ENCODE measurements at places on chromosomes 1 and 21.

DNA sequence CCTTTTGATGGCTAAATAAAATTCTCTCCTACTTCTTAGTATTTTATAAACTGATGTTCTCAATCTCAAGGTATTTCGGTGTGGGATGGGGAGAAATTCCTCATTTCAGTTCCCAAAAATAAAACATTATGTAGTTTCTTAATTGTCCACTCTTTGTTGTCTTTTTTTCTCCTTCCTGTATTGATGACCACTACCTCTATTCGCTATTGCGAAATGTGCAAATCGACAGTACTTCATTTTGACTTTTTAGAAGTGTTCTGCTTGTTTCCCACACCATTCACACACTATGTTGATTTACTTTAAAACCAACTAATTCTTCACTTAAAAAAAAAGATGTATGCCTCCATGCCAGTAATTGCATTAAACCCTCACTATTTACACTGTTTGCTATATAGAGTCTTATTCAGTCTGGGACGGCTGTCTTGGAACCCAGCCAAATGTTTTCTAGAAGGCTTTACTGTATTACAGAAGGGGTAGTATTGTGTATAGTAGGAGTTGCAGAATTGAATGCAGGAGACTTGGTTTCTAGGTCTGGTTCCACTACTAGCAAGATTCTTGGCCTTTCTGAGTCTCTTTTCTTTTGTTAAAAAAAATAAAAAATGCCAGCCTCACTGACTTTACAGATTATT lies 5.6 kb downstream of the RNF2 start:
- no peak for DNase-seq

- no peak for DNase-seq
Measured at GRCh38 chr1:1914971-1915692, at the start of gene CALML6. TSS of gene CALML6 (plus strand) at chr1:1915260. CDS start at chr1:1915281, 21 bp downstream.

DNA sequence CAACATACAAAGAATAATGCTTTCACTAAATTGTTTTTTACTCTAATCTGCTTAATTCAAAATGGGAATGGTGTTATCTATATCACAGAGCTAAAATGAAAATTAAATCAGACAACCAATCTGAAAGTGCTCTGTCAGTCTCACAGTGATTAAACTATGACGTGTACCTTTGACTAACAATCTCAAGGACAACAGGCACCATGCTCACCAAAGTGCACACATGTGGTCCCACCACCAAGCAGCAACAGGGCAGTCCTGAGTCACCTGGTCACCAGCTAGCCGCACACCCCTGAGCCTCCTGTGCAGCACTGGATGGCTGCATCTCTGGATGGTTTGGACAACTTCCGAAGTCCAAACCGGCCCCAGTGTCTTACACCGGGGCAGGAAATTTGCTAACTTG lies 54.5 kb upstream of the NADK start:
- no peak for DNase-seq

DNA sequence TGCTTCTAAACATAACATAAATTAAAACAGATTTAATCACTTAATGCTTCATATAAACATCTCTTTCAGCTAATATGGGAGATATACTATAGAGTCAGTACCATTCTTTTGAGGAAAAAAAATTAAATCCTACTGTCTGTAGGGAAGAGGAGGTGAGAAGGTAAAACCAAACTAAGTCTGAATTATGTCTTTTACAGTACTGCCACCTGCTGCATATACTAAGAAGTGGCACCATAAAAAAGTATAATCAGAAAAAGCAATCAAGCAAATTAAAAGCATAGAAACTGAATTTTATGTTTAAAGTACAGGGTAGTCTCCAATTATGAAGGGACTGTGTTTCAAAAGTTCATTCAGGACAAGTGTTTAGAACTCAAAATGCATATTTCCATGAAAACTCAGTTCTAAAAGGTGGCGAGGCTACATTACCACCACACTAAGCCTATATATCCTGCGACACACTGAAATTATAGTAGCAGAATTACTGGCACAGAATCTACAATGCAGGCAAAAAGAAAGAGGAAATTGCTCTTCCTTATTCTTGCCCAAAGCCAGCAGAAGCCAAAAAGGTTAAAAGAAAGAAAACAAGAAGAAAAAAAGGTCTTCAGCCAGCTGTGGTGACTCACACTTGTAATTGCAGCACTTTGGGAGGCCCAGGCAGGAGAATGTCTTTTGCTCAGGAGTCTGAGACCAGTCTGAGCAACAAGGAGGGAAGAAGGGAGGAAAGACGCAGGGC lies 9.0 kb downstream of the NSL1 start:
- no peak for DNase-seq

- no peak for DNase-seq
Measured at GRCh38 chr1:85952460-85952859, 204.1 kb downstream of the COL24A1 start.

GRCh38 chr1:67019600-67020136 lies 34.3 kb downstream of the SLC35D1 start:
- no peak for DNase-seq

DNA sequence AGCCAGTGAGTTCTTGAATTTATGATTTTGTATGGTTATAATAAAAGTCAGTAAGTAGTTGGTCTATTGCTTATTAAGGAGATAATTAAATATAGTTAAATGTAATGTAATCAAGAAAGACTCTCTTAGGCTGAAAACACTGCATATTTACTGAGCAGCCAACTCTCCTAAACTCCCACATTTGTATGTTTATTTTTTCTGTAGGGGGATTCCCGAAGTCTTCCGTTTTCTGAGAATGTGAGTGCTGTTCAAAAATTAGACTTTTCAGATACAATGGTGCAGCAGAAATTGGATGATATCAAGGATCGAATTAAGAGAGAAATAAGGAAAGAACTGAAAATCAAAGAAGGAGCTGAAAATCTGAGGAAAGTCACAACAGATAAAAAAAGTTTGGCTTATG lies 56.7 kb downstream of the PKN2 start:
- DNase-seq = no peak

DNA sequence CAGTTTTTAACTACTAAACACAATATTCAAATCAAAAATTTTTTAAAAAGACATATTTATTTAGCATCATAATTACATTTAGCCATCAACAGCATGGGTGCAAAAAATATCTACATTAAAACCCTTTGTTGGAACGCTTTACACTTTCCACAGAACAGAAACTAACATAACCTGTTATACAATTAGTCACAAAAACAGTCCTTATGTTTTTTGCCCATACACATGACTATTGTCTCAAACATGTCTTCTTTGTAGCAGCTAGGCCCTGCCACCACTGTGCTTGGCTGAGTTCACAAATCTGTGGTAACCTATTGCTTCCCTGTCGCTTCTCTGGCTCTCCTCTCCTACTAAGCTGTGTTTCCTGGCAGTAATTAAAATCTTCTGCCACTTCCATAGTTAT lies 1350.0 kb upstream of the ADGRL2 start:
- DNase-seq = no peak

- DNase-seq = no peak
Measured at GRCh38 chr1:84947536-84948410, 49.1 kb downstream of the MCOLN2 start.

- DNase-seq = no peak
Measured at GRCh38 chr1:244349103-244349531, 102.6 kb downstream of the ADSS2 start.

DNA sequence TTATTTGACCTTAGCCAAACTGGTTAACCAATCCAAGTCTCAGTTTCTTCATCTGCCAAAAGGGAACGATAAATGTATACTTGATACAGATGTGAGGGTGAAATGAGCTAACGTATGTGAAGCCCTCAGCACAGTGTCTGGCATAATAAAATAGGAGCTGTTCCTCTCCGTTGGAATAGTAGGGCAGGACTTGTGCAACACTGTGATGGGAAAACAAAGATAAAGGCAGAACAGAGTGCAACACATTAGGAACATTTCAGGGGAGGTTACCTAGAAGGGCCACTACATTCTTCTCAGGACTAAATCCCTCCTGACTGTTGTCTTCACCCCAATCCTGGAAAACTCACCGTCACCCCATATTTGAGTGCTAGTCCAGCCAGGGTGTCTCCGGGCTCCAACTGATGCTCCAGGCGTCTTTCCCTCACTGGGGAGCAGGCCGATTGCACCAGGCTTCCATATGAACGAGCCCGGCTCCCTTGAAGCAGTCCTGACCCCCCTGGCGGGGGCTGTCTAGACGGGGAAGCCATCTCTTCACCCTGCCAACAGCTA lies 896 bp downstream of the LYSMD1 start:
- no peak for DNase-seq

DNA sequence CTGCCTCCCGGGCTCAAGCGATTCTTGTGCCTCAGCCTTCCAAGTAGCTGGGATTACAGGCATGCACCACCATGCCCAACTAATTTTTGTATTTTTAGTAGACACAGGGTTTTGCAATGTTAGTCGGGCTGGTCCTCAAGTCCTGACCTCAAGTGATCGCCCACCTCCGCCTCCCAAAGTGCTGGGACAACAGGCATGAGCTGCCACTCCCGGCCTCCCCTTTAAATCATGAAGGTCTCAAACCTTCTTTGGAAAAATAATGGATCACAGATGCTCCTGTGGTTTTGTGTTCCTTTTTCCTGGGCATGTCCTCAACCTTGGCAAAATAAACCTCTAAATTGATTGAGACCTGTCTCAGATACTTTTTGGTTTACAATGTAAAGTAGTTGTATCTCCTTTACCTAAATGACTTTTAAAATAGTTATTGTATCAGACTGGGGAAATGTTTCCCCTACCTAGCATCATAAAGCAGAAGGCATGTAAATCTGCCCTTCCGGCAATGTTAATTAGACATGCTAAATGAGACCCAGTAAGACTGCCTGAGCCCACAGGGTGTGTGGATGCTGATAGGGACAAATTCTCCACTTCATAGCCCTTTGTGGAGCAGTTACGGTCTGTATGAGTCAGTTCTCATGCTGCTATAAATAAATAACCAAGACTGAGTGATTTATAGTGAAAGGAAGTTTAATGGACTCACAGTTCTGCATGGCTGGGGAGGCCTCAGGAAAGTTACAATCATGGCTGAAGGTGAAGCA lies 27.8 kb downstream of the CBR1 start:
- DNase-seq = no peak
